Activated naive CD4-positive, alpha-beta T cell (primary cell): ENCODE measurements at places on chromosomes 7 and 10.

GRCh38 chr10:13961097-13961496 is 369.6 kb downstream of the FRMD4A start:
- no peak for DNase-seq

DNA sequence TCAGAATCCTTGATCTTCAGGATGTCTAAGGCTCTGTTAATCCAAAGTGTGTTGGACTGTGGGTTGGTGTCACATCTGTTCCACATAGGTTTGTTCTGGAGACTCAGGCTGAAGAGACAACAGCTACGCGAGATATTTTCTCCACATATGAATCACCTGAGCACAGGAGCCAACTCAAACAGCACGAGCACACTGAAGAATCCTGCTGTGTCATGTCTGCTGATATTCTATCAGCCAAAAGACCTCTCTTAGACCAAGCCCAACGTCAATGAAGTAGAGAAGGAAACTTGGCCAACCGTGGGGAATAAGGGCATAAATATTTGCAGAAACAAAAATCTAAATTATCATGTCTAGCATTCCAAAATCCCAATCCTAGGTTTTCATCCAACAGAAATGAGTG is 2.7 kb upstream of the TASOR2 start:
- DNase-seq: no peak

- no peak for DNase-seq
These were observed 167.7 kb upstream of the PPP1R3A start for GRCh38 chr7:114086537-114086913.

DNA sequence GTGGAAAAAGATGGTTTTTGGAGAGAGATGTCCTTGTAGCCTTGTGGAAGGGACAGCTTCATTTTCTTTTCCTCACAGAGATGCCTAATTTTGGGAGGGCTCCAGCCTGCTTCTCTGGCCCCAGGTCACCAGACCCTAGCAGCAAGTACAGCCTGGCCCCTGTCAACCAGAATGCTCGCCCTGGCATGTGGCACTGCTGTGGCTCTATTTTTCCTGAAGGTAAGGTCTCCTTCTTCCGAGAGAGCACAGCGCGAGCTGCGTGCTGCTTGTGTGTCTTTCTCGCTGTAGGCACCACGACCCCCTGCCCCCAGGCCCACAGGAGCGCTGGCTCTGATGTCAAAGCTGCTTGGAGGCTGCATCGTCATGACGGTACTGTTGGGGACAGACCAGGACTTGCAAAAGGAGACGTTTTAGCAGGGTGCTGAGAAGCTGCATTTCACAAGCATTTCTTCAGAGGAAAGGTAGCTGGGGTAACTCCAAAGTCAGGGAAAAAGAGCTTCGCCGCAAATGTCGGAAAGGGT is 58.7 kb downstream of the CLEC2L start:
- no peak for DNase-seq

- DNase-seq: no peak
These were observed 74.9 kb downstream of the MINPP1 start for GRCh38 chr10:87579563-87579962.
